KG1 (cell line): ENCODE measurements at places on chromosomes 5 and 9.

GRCh38 chr9:134912126-134912840 lies 5.4 kb downstream of the FCN1 start:
- DNase-seq, result no peak

- DNase-seq, result no peak
Observed at GRCh38 chr5:35370871-35371270, 140.6 kb upstream of the PRLR start.

GRCh38 chr5:152104211-152104610 lies 179.6 kb upstream of the GLRA1 start:
- DNase-seq, result no peak

GRCh38 chr9:131252120-131252519 lies 24.2 kb downstream of the FAM78A start:
- no peak for DNase-seq

GRCh38 chr5:125199968-125200865 lies 453.8 kb upstream of the ZNF608 start:
- no peak for DNase-seq

DNA sequence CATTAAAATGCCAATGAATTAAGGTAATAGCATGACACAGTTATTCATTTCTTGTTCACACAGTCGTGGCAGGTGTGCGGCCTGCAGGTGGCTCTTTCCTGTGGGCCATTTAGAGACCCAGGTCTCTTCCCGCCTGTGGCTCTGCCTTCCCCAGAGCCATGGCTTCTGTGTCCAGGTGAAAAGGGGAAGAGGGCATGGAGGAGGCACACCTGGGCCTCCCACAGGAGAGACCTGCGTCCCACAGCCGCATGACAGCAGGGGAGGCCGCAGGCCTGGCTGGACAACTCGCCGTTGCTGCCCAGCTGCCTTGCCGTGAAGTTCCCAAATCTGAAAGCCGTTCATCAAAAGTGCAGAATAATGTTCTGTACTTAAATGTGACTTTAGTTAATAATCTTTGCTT lies 14.4 kb upstream of the PLEKHG4B start:
- no peak for DNase-seq
